ENCODE measurements at places on chromosomes 12 and 14.

DNA sequence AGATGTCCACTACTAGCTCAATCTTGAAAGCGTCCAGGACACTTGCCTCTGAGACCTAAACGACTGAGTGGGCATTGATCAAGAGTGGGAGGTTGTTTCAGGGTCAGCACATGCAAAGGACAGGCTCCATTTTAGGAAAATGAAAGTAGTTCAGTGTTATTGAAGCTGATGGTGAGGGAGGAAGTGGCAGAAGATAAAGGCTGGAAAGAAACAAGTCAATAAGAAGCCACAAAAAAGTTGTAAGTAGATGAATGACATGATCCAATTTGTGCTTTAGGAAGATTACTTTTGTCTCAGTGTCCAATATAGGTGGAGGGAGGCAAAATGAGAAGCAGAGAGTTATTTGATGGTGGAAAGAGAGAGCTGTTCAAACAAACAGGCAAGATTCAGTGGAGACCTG, 22.0 kb downstream of the GPR65 start:
- DNase-seq: no peak

DNA sequence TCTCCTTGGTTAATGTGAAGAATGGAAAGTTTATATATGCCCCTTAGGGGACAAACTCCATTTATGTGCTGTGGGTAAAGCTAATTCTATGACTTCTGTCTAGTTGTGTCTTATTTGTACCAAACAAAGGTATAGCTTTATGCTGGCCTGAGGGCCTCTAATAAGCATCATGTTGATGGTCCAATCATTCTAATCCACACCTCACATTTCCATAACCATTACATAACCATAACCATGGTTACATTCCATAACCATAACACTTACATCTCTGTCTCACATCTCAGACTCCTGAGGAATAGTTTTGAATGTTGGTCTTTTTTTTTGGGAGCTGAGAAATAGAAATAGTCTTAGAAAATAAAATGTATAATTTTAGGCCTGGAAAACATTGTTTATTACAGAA, 1097.1 kb downstream of the FLRT2 start:
- no peak for DNase-seq

GRCh38 chr12:57444744-57445143, 10.2 kb downstream of the INHBC start:
- DNase-seq: no peak

- DNase-seq: peak; percentile 27
Measured at GRCh38 chr12:47636908-47637780, 68.7 kb downstream of the RPAP3 start.

DNA sequence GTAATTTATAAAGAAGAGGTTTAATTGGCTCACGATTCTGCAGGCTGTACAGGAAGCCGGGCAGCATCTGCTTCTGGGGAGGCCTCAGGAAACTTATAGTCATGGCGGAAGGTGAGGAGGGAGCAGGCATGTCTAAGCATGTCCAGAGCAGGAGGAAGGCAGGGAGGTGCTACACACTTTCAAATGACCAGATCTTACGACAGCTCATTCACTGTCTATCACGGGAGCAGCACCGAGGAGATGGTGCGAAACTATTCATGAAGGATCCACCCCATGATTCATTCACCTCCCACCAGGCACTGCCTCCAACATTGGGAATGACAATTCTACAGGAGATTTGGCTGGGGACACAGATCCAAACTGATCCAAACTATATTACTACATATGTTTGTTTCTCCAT, 10.0 kb downstream of the SFSWAP start:
- no peak for DNase-seq

DNA sequence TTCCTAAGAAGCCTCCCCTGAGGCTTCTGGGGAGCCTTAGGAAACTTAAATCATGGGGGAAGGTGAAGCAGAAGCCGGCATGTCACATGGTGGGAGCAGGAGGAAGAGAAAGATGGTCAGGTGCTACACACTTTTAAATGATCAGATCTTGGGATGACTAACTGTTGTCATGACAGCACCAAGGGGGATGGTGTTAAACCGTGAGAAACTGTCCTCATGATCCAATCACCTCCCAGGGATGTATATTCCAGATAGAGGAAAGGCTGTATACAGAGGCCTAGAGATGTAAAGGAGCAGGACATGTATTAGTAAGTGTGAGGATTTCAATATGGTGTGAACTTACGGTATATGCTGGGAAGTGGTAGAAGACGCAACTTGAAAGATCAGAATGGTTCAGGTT, 121.1 kb downstream of the CAND1 start:
- DNase-seq: no peak

- no peak for DNase-seq
Measured at GRCh38 chr14:50379563-50379962, 17.1 kb downstream of the CDKL1 start.

DNA sequence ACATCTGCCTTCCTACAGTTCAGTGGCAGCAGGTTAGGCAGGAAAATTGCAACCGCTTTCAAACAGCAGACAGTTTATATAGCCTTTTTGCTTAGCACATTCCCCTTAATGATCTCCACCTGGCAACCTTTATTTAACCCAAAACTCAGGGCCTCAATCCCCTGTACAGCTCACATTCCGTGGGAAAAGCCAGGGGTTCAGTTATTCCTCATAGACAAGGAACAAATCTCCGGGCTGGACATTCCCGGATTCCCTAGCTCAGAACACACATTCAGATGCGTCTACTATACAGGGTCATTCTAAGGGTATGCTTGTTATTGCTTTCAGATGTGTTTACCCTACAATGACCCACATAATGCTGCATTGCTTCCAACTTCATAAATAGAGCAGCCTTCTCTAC, 73.8 kb upstream of the DCN start:
- no peak for DNase-seq

DNA sequence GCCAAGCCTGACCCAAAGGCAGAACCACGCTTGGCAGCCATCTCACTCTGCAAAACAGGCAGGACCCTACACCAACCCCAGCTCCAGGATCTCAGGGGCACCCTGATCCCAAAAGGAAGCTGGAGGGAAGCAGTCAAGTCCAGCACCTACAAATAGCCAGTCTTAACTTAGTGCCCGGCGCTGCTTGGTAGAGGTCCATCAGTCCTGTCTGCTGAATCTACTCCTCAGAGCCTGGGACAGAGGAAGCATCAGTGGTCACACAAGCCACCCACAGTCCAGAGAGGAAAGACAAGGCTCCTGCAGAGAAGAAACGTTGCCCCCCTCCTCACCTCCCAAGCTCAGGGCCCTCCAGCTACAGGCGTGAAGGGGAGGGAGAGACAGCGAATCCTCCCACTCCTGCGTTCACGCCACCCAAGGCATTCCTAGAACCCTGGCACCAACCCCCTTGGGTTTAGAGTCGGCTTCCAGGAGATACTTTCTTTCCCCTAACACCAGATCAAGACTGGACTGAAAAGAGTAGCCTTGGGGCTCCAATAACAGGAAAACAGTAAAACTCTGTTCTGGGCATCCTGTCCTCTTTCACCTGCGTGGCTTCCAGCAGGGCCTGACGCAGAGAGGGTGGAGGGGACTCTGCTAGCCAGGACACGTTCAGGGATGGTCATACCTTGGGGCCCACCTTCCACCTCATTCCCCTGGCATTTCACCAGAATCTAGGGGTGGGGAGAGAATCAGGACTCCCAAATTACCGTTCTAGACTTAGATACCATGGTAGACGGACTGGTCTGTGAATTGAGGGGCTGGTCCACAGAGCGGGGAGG, 1.2 kb downstream of the PXN start:
- no peak for DNase-seq

DNA sequence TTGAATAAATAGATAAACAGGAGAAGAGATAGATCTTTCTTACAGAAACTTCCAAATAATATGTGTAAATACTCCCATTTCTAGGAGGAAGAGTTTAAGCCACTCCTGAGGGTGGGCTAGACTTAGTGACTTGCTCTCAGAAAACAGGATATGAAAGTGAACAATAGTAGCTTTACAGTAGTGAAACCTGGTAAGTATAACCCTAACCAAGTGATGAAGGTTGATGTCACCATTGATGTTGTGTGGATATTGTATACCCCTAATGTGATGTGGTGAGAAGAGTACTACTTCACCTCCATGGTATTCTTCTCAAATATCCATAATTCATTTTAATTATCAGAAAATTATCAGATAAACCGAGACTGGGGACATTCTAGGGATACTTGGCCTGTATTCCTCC, 20.9 kb downstream of the AKAP6 start:
- no peak for DNase-seq

- DNase-seq: no peak
Measured at GRCh38 chr12:84643993-84644392, 268.6 kb downstream of the SLC6A15 start.

GRCh38 chr12:28568118-28568517, 377.9 kb downstream of the CCDC91 start:
- DNase-seq: no peak

DNA sequence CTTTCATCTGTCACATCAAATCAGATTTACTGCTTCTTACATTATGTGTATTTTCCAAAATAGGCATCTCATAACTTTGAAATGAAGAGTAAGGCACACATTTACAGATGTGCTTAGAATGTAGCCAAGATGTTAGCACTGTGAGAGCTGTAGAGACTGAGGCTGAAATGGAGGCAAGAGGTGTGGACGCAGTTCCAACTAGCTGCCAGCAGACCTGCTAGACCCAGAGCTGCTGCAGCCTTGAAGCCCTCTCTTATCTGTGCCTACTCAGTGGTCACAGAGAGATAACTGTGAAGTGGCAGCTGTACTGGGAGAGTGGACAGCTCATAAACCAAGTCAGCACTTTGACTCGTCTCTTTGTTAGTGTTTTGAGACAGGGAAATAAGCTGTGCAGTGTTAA, 470.9 kb downstream of the CCER1 start:
- DNase-seq: no peak

- DNase-seq: no peak
Measured at GRCh38 chr12:45572114-45572513, 157.4 kb upstream of the ARID2 start.

GRCh38 chr14:26370115-26370514, 227.7 kb downstream of the NOVA1 start:
- no peak for DNase-seq

GRCh38 chr14:96571311-96571710, 69.1 kb downstream of the PAPOLA start:
- no peak for DNase-seq

- peak; percentile 11 for DNase-seq
Measured at GRCh38 chr12:102883204-102883799, 33.7 kb downstream of the PAH start.

DNA sequence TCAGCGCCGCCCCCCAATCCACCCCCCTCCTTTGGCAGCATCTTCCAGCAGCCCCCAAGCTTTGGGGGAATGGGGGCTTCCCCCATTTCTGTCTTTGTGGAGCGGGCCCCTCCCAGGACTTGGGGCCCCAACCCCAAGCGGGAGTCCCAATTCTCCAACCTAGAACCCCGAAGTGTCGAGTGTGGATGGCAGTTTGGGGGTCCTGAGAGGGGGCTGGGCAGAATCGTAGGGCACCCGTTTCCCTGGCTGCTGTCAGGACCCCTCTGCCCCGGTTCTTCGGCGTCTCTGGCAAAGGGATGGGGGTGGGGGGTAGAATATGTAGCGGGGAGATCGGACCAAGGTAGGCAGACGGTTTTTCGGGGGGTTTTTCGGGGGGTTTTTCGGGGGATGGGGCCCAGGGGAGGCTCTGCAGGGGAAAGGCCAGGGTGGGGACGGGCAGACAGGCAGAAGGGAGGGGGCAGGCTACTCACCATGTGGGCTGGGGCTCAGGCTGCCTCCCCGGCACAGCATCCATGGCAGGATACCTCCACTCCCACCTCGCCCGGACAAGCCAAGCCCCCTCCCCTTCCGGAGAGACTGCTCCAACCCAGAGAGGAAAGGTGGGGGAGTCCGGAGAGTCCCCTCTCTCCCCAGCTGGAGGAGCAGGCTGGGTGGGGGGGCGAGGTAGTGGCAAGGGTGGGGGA, 739 bp downstream of the JPH4 start:
- no peak for DNase-seq

Measured in activated CD8-positive, alpha-beta memory T cell treated with anti-CD3 and anti-CD28 coated beads for 1 hour (primary cell).